ENCODE measurements at places on chromosomes 6 and 20.

DNA sequence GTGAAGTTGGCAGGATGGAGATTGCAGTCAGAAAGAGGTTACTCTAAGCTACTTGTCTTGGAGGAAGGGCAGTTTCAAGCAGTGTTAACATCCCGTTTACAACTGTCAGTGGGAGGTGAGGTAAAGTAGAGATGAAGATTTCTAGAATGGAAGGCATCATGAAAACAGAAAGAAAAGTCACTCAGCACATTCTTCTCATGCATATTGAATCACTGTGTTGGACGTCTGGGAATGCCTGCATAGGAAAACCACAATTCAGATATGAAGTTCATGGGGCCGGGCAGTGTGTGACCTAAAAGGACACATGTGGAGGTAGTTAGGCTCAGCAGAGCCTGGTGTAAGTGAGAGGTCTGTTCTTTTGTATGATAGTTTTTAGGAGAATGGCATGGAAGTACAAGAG lies 73.5 kb upstream of the LAMP5 start:
- DNase-seq, result peak; percentile 32

- DNase-seq, result peak; percentile 98
Measured at GRCh38 chr20:41329435-41330342, 10.9 kb upstream of the LPIN3 start.

DNA sequence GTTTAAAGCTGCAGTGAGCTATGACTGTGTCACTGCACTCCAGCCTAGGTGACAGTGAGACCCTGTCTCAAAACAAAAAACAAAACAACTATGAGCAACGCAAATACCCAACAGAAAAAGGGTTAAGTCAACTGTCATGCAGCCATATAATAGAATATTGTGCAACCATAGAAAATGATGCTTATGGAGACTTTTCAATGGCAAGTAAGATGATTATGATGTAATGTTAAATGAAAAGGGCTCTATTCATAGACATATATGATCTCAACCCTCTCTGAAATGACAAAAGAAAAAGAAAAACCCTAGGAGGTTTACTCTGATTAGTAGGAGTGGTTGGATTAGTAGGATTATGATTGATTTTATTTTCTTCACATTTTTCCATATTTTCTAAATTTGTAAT lies 41.3 kb upstream of the TBC1D7 start:
- DNase-seq, result no peak

GRCh38 chr6:156464100-156464878 lies 312.9 kb upstream of the ARID1B start:
- DNase-seq, result no peak

GRCh38 chr6:37516076-37516919 lies 16.6 kb upstream of the CCDC167 start:
- no peak for DNase-seq

- DNase-seq, result no peak
Measured at GRCh38 chr20:62819494-62820174, 2.8 kb downstream of the COL9A3 start.

- DNase-seq, result no peak
Measured at GRCh38 chr6:149336609-149336928, 19.1 kb downstream of the TAB2 start.

- no peak for DNase-seq
Measured at GRCh38 chr6:143180826-143181225, 120.1 kb downstream of the AIG1 start.

DNA sequence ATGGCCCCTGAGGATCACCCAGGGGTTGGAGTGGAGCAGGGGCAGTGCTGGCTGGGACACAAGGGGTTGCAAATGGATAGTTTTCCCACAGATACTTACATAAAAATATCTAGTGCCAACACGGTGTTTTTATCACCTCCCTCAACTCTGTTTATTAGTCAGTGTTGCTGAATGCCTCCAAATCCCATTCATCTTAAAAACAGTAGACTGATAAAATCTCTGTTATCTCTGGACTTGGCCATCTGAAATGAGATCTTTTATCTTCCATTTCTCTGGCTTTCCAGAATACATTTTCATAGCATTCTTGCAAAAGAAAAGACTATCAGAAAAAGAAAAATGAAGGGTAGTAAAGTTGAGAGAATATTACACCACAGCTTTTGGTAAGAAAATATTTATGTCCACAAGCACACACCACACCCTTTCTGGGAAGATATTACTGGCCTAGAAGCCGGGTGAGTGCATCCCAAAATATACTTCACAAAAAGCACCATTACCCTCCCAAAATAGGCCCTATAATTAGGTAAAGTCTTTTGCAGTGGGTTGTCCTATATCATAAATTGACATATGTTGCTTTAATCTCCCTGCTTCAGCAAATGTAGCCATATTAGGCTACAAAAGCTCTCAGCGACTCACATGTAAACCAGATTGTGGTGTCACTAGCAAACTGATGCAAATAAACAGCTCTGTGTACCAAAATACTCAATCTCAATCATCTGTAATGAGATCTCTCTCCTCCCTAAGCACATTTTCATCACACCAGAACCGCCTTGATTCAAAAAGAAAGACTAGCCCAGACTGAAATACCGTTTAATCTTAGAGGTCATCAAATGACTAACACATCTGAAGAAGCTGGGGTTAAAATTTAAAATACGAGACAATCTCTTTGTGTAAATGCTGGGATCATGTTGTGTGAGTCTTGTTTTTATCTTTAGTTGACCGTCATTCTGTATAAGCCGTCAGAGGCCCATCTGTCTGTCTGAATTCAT lies 96.7 kb downstream of the FYN start:
- no peak for DNase-seq

DNA sequence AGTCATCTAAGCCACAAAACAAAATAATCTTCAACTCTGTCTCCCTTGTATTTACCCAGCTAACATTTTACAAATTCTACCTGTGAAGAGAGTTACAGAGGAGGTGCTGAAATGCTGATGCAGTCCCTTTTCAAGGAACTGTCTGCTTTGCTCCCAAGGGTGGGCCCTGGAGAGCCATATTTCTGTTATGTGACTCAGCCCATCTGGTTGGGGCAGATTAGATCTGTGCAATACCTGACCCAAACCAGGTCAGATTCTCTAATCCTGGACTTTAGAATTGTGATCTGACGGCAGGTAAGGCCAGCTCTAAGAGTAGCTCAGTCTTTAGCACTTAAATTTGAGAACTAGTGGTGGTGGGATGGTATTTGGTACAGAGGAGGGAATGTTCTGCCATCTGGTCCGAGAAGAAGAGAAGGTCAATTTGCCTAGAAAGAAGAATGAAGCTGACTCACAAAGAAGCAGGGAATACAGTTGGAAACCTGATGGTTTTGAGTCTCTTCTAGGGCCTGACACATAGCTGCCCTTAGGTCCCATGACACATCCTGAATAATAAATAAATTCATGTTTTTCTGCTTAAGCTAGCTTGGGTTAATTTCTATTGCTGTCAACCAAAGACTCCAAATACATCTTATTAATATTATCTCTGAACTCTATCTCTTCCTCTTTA lies 8.1 kb downstream of the ZNF311 start:
- no peak for DNase-seq

DNA sequence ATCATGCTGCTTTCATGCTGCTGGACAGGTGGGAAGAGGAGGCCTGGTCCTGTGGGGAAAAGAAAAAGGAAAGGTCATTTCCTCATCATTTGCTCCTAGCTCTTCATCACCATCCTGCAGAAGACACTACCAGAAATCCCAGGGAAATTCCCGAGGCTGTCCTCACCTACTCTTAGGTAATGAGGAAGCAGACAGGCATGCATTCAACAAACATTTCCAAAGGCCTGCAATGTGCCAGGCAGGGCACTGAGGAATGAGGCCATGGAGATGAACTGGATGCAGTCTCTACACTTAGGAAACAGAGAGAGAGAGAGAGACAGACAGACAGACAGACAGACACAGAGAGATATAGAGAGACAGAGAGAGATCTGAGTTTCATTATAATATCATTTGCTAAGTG lies 83.0 kb upstream of the MRPS10 start:
- no peak for DNase-seq
